ENCODE measurements at places on chromosomes 6 and 20.

DNA sequence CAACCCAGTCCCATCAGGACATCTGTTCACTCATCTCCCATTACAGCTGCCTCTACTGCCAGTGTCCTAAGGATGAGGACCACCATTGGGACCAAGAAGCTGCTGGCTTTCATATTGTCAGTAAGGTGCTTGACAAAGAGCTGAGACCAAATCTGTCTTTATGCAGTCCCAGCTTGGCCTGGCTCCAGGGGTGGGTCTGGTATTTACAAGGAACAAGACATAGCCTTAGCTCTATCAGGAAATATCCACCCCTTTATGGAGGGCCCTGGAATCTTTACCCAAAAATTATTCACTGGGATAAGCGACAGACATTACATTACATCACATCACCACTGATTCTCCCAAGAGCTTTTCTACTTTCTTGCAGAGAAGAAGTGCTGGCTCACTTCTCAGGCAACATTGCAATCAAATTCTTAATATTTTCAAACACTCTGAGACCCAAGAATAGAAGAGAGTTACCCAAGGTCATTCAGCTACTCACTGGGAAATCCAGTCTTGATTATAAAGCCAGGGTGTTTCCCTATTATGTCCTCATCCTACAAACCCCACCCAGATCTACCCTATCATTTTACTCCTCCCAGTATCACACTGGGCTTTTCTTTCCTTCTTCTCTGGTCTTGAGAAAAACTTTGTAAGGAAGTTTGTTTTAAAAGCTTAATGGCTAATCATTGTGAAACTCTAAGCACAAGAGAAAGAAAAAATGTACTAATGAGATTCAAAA lies 11.5 kb upstream of the PI3 start:
- DNase-seq = no peak

- DNase-seq = peak; percentile 65
Observed at GRCh38 chr20:1964659-1965405, 29.0 kb downstream of the PDYN start.

- no peak for DNase-seq
Observed at GRCh38 chr6:30749554-30750378, 5.4 kb upstream of the IER3 start.

DNA sequence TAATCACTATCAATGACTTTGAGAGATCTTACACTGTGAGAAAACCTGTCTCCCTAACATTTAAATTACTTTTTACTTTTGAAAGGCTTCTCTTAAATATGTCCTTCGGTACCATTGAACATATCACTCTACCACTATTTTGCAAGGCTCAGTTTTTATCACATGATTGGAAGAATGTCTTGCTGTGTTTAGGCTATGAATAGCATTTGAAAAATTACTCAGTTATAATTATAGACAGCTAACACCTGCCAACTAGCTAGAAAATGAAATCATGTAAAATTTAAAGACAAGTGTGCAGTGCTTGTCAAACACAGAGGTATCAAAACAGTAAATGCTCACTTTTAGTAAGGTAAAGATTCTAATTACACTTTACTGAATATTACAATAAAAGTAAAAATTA lies 11.0 kb downstream of the SESN1 start:
- DNase-seq = no peak

DNA sequence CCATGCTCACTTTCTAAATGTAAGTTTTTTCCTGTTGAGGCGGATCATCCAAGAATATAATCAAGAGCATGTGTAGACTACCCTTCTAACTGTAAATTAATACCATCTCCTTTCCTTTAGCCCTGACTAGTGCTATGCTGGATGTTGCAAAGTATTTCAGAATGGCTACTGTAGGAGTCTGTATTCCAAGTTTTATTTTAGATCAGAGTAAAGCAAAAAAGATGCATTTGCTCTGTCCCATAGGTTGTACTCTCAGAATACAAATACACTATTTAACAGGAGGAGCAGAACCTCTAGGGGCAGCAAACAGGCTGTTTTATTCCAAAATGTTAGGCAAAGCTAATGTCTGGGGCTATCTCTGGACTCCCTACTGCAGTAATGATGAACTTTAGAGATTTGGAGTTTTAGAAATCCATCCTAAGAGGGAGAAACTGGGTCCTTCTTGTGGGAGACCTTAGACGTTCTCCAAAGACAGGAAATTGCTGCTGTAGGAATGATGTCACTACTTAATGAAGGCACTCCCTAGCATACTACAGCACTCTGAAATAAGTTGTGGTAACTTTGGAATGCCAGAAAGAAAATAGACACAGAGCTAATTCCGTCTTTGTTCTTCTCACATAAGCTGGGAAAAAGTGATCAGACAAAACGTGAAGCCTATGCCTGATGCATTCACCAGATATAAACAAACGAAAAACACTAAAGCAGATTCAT lies 392.4 kb upstream of the HS3ST5 start:
- no peak for DNase-seq

- DNase-seq = peak; percentile 84
Observed at GRCh38 chr6:31086788-31087440, 25.5 kb downstream of the C6orf15 start.

DNA sequence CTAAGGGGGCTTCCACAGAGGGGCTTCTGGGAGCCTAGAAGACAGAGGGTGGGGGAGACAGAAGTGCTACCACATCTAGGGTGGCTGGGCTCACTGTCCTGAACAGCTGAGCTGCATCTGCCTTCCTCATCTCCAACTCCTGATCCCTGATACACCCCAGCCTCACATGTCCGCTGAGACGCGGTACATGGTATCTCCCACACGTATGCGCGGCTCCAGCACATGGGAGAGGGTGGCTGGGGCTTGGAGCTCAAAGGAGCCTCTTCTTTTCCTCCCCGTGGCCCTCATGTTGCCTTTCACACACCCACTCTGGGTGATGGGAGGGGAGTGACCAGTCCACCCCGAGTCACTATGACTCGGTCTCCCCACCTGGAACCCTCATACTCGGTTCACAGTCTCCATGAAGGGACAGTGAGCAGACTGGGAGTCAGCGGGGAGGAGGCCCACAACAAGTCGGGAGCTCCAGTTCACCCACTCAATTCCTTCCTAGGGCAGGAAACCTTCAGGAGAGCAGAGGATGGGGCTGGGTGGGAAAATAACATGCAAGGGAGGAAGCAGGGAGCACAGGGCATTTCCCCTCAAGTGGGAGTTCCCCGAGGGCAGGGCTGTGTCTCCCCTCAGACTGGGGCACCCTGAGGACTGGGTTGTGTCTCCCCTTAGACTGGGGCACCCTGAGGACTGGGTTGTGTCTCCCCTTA lies 61.7 kb downstream of the MRPL14 start:
- DNase-seq = peak; percentile 50

DNA sequence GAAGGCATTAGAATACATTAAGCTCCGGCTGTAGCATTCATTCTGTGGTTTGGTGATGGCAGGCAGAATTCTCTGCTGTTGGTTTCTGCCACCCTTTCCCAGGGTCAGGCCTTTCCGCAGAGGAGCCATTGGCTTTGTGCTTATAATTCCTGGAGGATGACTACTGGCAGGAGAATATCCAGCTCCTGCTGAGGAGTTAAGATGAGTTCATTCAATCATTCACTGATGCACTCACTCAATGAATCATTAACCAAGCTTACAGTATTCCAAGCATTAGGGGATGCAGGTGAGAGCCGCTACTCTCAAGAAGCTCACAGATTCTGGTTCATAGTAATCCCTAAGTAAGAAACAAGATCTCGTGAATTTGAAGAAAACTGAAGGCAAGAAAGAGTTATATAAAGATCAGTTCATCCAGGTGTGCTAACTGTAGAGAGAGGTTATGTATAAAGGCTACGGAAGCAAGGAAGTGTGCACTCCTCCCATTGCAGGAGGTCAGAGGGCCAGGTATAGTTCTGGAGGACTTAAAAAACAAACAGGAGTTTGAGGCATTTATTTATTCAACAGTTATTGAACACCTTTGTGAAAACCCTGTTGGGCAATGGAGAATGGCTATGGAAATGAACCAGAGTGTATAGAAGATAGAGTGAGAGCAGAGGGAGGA lies 75.5 kb downstream of the HMGN3 start:
- peak; percentile 1 for DNase-seq

- peak; percentile 90 for DNase-seq
Observed at GRCh38 chr6:33410711-33411631, at the start of gene PHF1. PHF1 (plus strand) TSS chr6:33411014; CDS start chr6:33412264, 1,250 bp downstream.

- peak; percentile 84 for DNase-seq
Observed at GRCh38 chr20:51306521-51307358, 235.8 kb downstream of the NFATC2 start.

DNA sequence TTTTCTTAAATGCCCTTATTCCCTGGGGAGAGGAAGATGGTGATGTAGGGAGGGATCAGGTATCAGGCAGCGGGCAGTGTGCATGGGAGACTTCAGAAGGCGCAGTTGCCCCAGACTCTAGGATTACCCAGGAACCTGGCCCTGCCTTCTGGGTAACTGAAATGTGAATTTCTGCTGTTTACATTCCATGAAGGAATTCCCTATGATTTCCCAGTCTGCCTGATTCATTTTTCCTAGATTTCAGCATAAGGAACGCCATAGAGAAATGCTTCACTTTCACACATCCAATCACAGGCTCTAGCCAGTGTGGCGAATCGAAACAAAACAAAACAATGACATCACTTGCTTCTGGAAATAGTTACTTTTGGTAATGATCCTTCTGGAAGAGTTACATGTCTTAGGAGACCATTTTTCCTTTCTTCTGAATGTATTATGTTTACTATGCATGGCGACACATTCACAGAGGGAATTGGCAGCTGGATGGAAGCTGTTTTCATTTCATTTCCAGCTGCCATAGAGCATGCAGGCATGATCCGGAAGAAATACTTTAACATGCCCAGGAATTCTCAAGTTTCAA lies 33.3 kb downstream of the LRP11 start:
- DNase-seq = peak; percentile 71

DNA sequence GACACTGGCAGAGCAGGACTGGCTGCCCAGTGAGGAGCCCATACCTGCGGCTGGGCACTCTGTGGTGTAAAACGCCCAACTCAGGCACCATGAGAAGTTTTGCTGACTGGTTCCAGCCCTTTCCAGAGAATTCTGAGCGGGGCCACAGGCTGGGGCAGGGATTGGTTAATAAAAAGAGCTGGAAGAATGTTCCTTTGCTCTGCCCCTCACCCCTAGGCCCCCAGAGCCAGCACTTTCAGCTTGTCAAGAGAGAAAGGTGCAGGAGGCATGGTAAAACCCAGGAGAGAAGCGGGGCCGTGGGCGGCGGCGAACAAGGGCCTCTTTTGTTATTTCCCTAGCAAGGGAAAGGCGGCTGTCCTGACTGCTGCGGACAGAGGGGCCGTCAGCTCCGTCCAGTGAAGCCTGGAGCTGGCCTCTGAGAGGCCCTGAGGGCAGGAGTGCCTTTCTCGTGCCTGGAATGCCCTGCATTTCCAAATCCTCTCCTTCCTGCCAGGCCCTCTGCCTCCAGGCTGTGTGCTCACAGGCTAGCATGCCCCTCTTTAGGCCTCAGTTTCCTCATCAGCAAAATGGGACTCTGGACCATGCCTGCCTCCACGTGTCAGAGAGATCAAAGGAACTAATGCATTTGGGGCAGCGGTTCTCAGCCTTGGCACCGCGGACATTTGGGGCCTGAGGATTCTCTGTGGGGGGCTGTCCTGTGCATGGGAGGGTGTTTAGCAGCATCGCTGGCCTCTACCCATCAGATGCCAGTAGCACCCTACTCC lies 12.9 kb downstream of the SLC13A3 start:
- no peak for DNase-seq

DNA sequence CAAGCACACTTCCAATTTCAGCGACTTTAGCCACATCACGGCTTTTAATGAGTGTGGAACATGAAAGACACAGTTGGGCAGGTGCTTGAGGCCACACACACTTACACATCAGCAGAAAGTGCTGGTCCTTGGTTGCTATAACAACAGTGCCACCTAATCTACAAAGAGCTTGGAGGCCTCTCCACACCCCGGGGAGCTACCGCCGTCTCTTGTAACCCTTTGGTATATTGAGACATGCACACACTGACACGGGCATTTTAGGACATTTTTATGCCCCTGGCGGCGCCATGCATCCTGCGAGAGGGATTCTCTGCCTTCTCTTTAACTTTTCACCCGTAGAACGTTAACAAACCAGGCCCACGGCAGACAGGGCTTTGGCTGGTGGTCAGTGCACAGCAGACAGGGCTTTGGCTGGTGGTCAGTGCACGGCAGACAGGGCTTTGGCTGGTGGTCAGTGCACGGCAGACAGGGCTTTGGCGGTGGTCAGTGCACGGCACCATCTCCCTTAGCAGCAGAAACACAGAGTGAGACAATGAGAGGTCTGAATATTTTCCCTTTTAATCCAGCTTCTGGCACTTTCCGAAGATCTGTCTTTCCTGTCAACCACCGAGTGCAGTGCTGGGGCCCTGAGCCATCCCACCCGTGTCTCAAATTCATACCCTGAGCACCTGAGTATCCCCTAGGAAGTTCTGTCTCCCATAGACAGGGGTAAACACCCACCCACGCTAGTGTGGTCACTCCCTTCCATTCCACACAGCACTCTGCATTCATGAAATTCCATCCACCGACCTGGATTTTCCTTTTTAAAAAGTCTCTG lies 116.6 kb upstream of the RPS6KA2 start:
- no peak for DNase-seq

- no peak for DNase-seq
Observed at GRCh38 chr6:14974372-14974771, 271.5 kb upstream of the JARID2 start.

- peak; percentile 80 for DNase-seq
Observed at GRCh38 chr6:132483779-132484679, 28.9 kb downstream of the STX7 start.

GRCh38 chr6:98092331-98092730 lies 742.0 kb upstream of the POU3F2 start:
- no peak for DNase-seq

DNA sequence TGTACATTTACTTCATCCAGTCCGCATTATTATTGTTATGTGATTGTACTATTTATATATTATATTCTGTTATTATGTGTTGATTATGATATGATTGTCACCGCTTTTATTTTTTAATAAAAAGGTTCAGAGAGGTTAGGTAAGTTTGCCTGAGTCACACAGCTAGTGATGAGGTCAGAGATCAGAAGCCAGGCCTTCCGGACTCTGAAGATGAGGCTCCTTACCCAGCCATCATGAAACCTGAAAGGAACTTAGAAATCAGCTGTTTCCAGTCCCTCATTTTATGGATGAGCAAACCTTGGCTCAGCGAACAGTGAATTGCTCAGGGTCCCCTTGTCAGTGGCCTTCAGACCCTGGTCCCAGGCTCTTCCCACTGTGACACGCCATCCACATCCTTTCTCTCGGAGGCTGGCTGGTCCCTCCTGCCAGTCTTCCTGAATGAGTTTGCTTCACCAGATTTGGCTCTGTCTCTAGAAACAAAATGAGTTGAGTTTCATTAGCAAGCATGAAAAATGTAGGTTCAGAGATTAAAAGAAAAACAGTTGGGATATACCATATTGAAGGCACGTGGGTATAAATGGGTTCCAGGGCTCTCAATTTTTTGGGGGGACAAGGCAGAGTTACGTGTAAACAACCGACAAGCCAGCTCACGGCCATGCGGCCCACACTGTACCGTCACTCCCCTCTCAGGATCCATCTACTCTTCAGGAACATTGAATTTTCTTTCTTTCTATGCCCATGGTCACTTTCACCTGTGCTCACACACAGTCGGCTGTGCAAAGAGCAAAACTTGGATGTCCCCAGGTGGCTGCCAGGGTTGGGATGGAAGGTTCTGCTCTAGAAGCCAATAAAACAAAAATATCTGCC lies 132.9 kb downstream of the ZDHHC14 start:
- no peak for DNase-seq

- DNase-seq = no peak
Observed at GRCh38 chr6:125741336-125741735, 8.1 kb upstream of the HEY2 start.

GRCh38 chr20:38267901-38268514 lies 7.5 kb upstream of the KIAA1755 start:
- DNase-seq = no peak

Measured in GM23248 (cell line).